ENCODE measurements at places on chromosomes 6 and 20.

- DNase-seq: no peak
Measured at GRCh38 chr20:63701051-63701328, 4.5 kb downstream of the TNFRSF6B start.

DNA sequence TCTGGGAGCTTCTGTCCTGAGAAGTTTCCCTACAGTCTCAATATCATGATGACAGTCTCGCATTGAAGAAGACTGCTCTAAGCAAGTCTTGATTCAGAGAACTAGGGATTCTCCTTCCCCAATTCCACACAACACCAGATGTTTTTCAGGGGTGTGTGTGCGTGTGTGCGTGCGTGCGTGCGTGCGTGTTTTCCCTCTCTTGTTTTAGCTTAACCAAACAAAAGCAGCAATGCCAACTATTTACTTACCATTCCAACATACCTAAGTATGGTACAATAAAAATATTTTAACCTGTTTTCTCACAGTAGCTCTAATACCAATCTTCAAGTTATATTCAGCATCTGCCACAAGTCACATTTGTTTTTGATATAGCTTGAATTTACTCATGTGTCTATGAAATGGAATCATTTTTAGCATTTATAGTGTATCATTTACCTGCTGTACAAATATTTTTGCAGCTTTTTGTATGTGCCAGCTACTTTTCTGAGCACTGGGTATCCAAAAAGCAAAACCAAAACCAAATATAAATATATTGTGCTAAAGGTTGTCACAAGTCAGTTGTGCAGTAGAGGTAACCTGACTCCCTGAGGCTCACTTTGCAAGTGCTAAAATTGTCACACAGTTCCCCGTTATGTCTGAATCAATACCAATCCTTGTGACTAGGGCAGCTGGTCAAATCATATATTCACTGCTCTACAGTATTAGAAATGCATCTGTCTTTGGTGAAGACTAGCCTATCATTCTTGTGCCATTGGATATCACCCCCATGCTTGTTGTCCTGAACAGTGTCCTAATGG lies 21.7 kb upstream of the MYLIP start:
- no peak for DNase-seq

DNA sequence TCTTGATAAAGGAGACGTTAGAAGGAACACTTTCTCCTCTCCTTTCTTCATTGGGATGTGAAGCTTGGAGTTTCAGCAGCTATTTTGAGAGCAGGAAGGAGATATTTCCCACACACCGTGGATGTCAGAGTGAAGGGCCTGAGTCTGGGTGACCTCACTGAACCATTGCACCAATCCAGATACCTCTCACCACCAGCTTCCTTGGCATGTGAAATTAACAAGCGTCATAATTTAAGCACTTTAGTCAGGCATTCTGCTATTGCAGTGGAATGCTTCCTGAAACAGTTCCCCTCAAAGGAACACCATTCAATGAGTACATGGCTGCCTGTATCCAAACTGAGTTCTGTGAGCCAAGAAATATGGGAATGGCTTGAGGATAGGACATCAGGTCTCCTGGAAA lies 83.7 kb downstream of the CHMP4B start:
- DNase-seq: no peak

- no peak for DNase-seq
Measured at GRCh38 chr20:36672991-36673390, 27.0 kb upstream of the SLA2 start.
